GM12878 (cell line): ENCODE measurements at places on chromosomes 6 and 20. TPM values are rescaled to one million over a fixed set of nuclear protein-coding genes. Genes with fewer than 3 reads are reported as not detected.
A peak's percentile ranks its signal among the peaks of the same experiment; 100 is the strongest.

DNA sequence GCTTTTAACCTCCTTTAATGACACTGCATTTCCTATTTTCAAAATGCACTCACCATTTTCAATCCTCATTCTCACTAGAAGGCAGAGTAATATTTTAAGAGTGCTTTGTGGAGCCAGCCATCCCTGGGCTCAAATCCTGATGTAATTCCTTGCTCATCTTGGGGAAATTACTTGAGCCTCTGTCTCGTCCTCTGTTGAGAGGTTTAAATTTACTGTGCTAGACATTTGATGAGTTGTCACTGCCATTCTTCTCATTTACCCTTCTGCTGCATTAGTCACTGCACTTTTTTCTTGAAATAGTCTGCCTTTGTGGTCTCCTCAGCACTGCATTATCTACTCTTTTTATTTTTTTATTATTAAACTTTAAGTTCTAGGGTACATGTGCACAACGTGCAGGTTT is 150.0 kb upstream of the HDDC2 start:
- no peak overlapping the region for H3K4me3 ChIP-seq
- no peaks in the 10 kb centered on the region for H3K4me1 ChIP-seq
- H3K27me3 ChIP-seq = no peaks in the 10 kb centered on the region
- no peaks in the 10 kb centered on the region for H3K36me3 ChIP-seq
- no peak for DNase-seq
- H3K27ac ChIP-seq = no peak overlapping the region

GRCh38 chr20:17936761-17937732 is 31.5 kb downstream of the SNX5 start:
- DNase-seq = no peak
- H3K27ac ChIP-seq = no peak overlapping the region
- H3K27me3 ChIP-seq = no peaks in the 10 kb centered on the region
- H3K4me3 ChIP-seq = no peak overlapping the region
- peaks cover 20% of the 10 kb centered on the region for H3K4me1 ChIP-seq

DNA sequence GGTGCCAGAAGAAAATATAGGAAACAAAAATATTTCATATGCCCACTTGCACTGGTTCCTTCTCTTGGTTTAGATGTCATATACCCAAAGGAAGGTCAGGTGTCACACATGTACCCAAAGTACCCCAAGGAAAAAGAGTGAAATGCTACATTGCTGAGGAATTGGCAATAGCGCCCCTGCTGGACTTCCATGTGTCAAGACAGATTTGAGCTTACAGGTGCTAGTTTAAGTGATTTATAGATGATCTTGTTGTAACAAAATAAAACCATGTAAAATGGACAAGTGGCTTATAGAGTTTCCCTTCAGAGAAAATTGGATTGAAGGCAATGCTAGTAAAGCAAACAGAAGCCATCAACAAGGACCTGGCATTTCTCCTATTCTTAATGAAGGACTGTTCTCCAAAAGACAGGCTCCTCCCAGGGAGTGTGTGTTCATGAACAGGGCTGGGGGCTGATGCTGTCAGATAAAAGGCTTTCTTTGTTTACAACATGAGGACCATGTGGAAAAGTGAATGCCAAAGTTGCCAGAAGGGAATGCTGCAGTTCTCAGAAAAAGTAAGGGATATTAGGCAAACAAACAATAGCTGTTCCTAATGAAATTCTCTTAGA is 64.3 kb upstream of the PAK5 start:
- no peak overlapping the region for H3K27ac ChIP-seq
- H3K4me1 ChIP-seq = no peaks in the 10 kb centered on the region
- H3K36me3 ChIP-seq = no peaks in the 10 kb centered on the region
- H3K27me3 ChIP-seq = no peaks in the 10 kb centered on the region
- H3K4me3 ChIP-seq = no peak overlapping the region
- DNase-seq = no peak

DNA sequence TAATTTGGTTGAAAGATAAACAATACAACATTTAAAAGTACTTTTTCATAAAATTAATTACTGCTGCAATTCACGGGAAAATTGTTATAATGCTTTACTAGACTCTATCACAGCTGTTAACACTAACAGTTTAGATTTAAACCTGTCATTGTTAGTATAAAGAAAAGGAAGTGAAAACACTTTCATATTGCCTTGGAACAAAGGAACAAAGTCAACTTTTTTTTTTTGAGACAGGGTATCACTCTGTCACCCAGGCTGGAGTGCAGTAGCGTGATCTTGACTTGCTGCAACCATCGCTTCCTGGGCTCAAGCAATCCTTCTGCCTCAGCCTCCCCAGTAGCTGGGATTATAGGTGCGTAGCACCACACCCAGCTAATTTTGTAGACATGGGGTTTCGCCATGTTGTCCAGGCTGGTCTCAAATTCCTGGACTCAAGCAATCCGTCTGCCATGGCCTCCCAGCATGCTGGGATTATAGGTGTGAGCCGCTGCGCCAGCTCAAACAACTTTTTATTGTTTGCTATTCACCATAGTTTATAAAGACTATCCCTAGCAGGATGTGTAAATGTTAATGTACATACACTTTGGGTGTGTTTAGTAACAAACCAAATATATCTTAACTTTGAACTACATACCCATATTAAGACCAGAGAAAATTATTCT is 22.1 kb downstream of the SLC35A1 start:
- no peak for DNase-seq
- peaks cover 2% of the 10 kb centered on the region; the same call in 1 of the 2 replicates for H3K36me3 ChIP-seq
- no peaks in the 10 kb centered on the region for H3K27me3 ChIP-seq
- H3K27ac ChIP-seq = no peak overlapping the region
- H3K4me1 ChIP-seq = peaks cover 4% of the 10 kb centered on the region

GRCh38 chr20:9287826-9288225 is 218.9 kb downstream of the PLCB4 start:
- no peak overlapping the region for H3K27ac ChIP-seq
- no peak overlapping the region for H3K4me3 ChIP-seq
- H3K36me3 ChIP-seq = no peaks in the 10 kb centered on the region

- no peak overlapping the region for H3K27ac ChIP-seq
- H3K27me3 ChIP-seq = peaks cover under 1% of the 10 kb centered on the region; the same call in 1 of the 2 replicates
- no peaks in the 10 kb centered on the region for H3K36me3 ChIP-seq
- H3K4me1 ChIP-seq = no peaks in the 10 kb centered on the region
Measured at GRCh38 chr6:147154454-147154853, 49.8 kb upstream of the STXBP5 start.

PNLDC1 gene
- total RNA-seq = 0.19 TPM in 1 of 2 replicates, not detected in the other

- H3K4me1 ChIP-seq = no peaks in the 10 kb centered on the region
- no peaks in the 10 kb centered on the region for H3K27me3 ChIP-seq
- no peak overlapping the region for H3K4me3 ChIP-seq
- no peak for DNase-seq
Measured at GRCh38 chr20:20614391-20614790, 98.1 kb downstream of the RALGAPA2 start.

OR2J3 gene
- total RNA-seq = not detected in 2 replicates

BHLHE23 gene
- total RNA-seq = 0.33 TPM in 1 of 2 replicates, not detected in the other

GRCh38 chr6:28489366-28490204 is 26.0 kb downstream of the GPX6 start:
- no peaks in the 10 kb centered on the region for H3K4me1 ChIP-seq
- peak; percentile 36 for DNase-seq
- no peaks in the 10 kb centered on the region for H3K36me3 ChIP-seq
- no peaks in the 10 kb centered on the region for H3K27me3 ChIP-seq
- no peak overlapping the region for H3K27ac ChIP-seq
- H3K4me3 ChIP-seq = peak overlapping the region; percentile 67

CD93 gene
- 2.5 and 2.6 TPM in 2 replicates for total RNA-seq

- H3K27ac ChIP-seq = no peak overlapping the region
- no peaks in the 10 kb centered on the region for H3K4me1 ChIP-seq
- H3K4me3 ChIP-seq = no peak overlapping the region
- DNase-seq = no peak
- no peaks in the 10 kb centered on the region for H3K36me3 ChIP-seq
- no peaks in the 10 kb centered on the region; the same call in none of the 2 replicates for H3K27me3 ChIP-seq
Measured at GRCh38 chr6:14192216-14192788, 74.7 kb downstream of the CD83 start.

KIF13A gene
- total RNA-seq = 0.26 and 0.53 TPM in 2 replicates

PRL gene
- total RNA-seq = 19.1 and 20.3 TPM in 2 replicates

GRCh38 chr6:140059947-140060346 is 685.5 kb upstream of the CITED2 start:
- DNase-seq = no peak
- H3K36me3 ChIP-seq = no peaks in the 10 kb centered on the region
- H3K4me1 ChIP-seq = no peaks in the 10 kb centered on the region
- H3K4me3 ChIP-seq = no peak overlapping the region
- H3K27me3 ChIP-seq = no peaks in the 10 kb centered on the region

WFDC12 gene
- total RNA-seq = not detected in 2 replicates

CNKSR3 gene
- 0.11 and 0.31 TPM in 2 replicates for total RNA-seq

GRM1 gene
- 0.05 TPM in 1 of 2 replicates, not detected in the other for total RNA-seq

OR2H2 gene
- total RNA-seq = not detected in 2 replicates

DNA sequence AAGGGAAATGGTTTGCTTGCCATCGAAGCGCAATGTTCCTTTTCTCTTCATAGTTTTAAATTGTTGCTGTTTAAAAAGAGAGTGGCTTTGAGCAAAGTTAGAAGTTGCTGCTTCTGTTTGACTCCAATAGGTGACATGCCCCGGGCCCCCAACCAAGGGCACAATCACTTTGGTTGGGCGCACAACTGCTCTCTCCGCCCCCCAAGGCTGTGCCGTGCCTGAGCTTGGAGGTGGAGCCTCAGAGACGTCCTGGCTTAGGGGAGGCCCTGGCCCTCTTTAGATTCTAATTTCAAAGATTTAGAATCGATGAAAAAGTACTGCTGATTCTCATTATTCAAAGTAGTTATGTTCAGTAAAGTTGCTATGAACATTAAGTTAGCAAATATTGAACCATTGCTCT is 725.9 kb downstream of the COL12A1 start:
- no peaks in the 10 kb centered on the region for H3K4me1 ChIP-seq
- H3K36me3 ChIP-seq = no peaks in the 10 kb centered on the region
- H3K27ac ChIP-seq = no peak overlapping the region

- peaks cover 1% of the 10 kb centered on the region; the same call in 1 of the 2 replicates for H3K27me3 ChIP-seq
- no peaks in the 10 kb centered on the region for H3K4me1 ChIP-seq
- no peak overlapping the region for H3K4me3 ChIP-seq
- no peak overlapping the region for H3K27ac ChIP-seq
- no peak for DNase-seq
Measured at GRCh38 chr6:12848964-12849808, 132.6 kb downstream of the PHACTR1 start.

LY6G6D gene
- not detected in 2 replicates for total RNA-seq

GRCh38 chr6:130811932-130812331 is 15.3 kb upstream of the SMLR1 start:
- no peak overlapping the region for H3K4me3 ChIP-seq
- no peaks in the 10 kb centered on the region for H3K27me3 ChIP-seq
- H3K36me3 ChIP-seq = no peaks in the 10 kb centered on the region
- no peak for DNase-seq
- no peak overlapping the region for H3K27ac ChIP-seq
- H3K4me1 ChIP-seq = no peaks in the 10 kb centered on the region

NRN1 gene
- total RNA-seq = 0.13 and 0.37 TPM in 2 replicates

ERVFRD-1 gene
- total RNA-seq = not detected in 2 replicates

ZBTB46 gene
- total RNA-seq = 0.92 and 1.0 TPM in 2 replicates
